ENCODE measurements at places on chromosomes 16 and 17.

- DNase-seq: no peak
Measured at GRCh38 chr17:609232-609810, 105.3 kb downstream of the VPS53 start.

- no peak for DNase-seq
Measured at GRCh38 chr17:48593126-48593829, at the start of gene HOXB5. HOXB5 (minus strand) TSS chr17:48593779; CDS start chr17:48593682, 97 bp downstream.

DNA sequence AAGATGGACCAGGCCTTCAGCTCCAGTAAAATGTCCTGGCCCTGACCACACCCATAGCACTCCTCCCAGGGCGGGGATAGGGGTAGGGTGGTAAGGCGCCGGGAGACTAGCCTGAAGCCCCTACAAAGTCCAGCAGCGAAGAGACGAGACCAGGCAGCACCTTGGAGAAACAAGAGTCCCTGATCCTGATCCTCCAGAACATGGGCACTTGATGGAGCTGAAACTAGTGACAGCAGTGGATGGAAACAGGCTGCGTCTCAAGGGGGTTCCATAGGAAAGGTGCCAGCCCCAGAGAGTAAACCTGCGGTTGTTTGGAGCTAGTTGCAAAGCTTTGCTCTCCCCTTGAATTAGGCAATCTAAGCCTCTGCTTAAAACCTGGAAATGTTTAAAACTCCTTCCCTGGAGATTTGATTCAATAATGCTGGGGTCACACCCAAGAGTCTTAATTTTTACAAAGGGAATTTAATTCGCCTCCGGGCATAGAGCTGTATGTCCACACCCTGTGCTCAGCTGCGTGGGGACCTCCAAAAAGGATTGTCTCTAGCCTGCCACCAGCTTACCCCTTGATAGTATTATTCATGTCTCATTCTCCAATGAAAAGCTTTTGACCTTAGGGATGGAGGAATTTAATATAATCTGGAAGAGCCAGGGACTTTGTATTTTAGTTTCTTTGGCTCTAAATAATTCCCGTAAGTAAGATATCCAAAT lies 258.6 kb downstream of the PMP22 start:
- no peak for DNase-seq

- DNase-seq: no peak
Measured at GRCh38 chr17:77859035-77859810, 99.3 kb upstream of the TNRC6C start.

DNA sequence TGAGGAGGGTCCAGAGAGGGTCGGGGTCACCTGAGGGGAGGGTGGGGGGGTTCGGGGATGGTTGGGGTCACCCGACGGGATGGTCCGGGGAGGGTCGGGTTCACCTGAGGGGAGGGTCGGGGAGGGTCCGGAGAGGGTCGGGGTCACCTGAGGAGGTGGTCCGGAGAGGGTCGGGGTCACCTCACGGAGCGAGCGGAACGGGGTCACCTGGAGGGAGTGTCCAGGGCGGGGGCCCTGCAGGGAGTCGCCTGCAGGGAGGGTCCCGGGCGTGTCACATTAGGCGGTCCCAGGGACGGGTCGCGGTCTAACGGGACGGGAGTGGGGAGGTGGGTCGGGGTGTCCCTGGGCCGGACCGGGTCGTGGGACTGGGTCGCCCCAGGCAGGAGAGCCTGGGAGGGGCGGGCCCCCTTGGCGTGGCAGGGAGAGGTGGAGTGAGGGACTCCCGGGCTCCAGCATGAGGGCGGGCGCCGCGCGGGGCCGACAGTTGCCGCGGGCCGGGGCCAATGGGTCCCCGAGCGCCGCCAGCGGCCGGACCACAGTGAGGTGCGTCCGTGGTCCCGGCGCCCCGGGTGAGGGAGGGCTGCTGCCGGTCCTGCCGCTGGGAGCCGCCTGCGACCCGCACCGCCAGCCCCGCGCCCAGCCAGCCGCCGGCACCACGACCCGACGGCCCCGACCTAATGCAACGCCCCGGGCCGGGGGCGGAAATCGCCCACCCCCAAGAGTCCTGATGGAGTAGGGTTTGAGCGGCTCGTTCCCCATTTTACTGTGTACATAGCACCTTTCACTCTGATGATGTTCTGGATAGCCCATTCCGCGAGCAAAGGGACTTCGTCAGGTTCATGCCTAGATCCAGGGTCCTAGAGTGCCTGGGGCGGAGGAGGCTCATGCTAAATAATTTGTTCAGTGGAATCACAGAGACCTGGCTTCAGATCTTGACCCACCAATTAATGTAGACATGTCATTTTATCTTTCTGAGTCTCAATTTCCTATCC lies 1.2 kb upstream of the ABCA3 start:
- no peak for DNase-seq

- DNase-seq: peak; percentile 30
Measured at GRCh38 chr16:73329358-73330286, 281.7 kb upstream of the ZFHX3 start.

DNA sequence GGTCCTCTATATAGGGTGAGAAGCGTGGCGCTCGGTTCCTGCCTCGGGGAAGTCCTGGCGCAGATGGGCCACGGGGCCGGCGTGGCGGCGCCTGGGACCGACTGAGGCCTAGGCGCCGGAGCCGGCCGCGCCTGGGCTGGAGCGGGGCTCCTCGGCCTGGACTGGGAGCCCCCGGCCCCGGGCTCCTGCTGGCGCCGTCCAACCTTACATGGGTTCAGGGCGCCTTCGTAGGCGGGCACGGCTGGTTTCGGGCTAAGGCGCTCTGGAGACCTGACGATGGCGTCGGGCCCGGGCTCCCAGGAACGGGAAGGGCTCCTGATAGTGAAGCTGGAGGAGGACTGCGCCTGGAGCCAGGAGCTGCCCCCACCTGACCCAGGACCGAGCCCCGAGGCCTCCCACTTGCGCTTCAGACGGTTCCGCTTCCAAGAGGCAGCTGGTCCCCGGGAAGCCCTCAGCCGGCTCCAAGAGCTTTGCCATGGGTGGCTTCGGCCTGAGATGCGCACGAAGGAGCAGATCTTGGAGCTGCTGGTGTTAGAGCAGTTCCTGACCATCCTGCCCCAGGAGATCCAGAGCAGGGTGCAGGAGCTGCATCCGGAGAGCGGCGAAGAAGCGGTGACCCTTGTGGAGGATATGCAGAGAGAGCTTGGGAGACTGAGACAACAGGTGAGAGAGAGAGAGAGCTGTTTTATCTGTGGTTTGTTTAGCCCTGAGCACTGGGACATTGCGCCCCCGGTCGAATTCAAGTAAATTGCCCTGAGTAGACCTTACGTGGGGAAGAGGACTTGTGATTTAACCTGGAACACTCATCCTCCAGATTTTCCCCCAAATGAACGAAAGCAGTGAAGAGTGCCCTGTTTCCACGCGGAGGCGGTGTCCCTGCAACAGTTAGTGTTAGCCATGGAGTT lies 504 bp downstream of the ZNF263 start:
- no peak for DNase-seq

GRCh38 chr17:42980766-42981397 lies 517 bp downstream of the RUNDC1 start:
- DNase-seq: peak; percentile 85

- DNase-seq: no peak
Measured at GRCh38 chr16:61858988-61859387, 177.2 kb downstream of the CDH8 start.
